ENCODE measurements at places on chromosomes 2 and 18.

GRCh38 chr2:109264595-109265328 is 135.8 kb downstream of the SH3RF3 start:
- no peak for DNase-seq

DNA sequence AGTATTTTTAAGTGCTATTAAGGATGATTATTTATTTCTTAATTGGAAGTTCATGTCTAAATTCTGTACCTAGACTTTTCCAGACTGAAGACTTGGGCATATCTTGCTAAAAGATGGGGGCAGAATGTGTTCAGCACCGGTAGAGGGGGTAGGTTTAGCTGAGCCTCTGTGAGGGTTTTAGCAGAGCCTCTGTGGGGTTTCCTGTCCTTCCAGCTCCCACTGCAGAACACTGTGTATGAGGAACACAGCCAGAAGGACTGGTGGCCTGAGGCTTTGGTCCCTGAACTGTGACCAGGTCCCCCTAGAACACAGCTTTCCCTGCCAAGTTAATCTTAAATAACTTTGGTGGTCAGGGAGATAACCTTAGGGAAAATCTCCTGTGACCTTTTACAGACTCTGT is 123.4 kb upstream of the EPC2 start:
- no peak for DNase-seq

DNA sequence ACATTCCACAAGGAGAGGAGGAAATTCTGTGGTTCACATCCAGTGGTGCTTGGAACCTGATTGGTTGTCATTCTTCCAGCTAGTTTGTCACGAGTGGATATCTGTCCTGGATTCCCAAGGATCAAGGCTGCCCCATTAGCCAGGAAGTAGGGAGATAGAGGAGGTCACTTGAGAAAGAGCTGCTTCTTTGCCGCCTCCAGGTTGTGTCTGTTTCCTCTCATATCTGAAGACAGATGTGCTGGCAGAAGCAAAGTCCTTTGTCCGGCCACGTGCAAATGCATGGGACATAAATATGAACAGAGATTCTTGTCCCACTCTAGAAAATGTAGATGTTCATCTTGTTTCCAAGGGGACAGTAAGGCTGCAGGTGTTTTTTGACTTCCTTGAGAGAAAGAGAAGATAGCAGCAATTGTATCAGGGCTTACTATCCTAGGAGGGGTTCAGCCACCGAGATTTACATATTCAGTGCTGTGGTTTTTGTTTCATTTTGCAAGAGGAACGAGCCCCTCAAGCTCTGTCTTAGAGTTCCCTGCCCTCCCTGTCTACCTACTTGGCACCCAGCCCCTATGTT is 174.4 kb downstream of the RPIA start:
- DNase-seq, result no peak

DNA sequence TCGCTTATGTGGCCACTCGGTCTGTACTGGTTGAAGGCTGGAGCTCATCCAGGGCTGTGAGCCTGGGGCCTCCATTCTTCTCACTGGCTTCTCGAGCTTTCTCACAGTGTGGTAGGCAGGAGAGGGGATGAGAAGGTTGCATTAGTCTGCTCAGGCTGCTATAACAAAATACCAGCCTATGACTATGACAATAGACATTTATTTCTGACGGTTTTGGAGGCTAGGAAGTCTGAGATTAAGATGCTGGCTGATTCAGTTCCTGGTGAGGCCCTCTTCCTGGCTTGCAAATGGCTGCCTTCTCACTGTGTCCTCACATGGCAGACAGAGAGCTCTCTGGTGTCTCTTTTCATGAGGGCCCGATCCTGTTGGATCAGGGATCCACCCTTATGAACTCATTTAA is 6.2 kb upstream of the STK25 start:
- no peak for DNase-seq

DNA sequence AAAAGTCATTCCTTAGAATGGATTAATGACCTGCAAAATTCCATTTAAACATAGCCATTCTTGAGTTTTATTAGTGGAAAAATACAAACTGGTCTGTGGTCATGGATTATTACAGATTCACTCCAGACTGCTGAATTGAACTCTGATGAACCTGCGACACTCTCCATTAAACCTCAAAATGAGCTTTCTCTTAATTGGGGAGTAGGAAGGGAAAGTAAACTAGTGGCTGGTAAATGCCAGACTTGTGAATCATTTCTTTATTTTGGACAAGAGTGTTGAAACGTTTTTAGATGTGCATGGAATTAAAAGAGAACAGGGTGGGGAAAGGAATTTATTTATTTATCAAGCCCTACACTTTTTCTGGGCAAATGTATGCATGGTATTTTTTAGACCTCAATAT is 321.2 kb upstream of the FANCL start:
- DNase-seq, result no peak

DNA sequence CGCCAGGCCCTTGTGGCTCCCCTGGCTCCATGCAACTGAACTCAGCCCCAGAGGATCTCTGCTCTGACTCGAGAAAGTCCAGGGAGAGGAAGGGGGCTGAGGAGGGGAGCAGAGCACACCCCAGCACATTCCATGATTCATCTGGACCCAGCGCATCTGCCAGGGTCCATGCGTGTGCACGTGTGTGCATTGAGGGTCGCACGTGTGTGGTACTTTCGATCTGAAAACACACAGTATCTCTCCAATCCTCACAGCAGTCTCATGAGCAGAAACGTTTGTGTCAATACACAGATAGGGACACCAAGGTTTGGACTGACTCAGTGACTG is 146.4 kb upstream of the ID2 start:
- DNase-seq, result no peak

GRCh38 chr2:98426771-98427170 is 17.9 kb upstream of the INPP4A start:
- DNase-seq, result no peak

DNA sequence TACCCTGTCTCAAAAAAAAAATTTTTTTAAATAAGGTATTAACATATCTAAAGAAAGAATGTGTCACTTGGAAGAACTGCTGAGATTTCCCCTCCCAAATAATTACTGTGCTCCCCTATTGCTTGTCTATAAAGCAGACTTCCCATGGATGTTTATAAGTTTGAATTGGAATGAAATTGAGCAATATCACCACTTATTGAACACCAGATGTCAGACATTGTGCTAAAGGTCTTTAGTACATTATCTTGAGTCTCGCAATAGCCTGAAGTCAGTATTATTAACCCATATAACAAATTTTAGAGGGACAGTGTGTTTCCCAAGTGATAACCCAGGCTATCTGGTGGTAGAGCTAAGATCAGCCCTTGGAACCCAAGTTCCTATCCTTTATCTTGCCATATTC is 102.9 kb upstream of the MSH2 start:
- no peak for DNase-seq

DNA sequence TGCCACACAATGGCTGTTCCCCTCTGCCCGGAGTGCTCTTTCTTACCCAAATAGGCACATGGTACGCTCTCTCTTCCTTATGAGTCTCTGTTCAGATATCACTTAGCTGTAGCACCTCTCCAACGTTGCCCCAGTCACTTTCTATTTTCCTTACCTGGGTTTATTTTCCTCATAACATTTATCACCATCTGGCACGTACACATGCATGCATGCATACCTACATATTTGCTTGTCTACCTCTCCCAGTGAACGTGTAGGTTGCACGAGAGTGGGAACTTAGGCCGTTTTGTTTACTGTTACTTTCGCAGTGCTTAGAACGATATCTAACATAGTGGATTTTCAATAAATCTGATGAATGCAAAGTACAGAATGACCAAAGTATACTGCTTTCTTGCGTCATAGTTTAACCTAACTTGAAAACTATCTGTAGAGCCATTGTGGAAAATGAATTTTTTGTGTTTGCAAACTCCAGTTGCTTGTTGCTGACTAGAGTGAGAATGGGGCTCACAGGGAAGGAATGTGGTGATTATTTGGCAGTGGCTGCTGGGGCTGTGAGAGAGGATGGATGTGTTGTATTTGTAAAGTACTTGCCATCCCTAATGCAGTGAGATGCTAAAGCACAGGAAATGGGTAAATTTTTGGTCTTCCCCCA is 47.1 kb downstream of the ACSL3 start:
- no peak for DNase-seq

DNA sequence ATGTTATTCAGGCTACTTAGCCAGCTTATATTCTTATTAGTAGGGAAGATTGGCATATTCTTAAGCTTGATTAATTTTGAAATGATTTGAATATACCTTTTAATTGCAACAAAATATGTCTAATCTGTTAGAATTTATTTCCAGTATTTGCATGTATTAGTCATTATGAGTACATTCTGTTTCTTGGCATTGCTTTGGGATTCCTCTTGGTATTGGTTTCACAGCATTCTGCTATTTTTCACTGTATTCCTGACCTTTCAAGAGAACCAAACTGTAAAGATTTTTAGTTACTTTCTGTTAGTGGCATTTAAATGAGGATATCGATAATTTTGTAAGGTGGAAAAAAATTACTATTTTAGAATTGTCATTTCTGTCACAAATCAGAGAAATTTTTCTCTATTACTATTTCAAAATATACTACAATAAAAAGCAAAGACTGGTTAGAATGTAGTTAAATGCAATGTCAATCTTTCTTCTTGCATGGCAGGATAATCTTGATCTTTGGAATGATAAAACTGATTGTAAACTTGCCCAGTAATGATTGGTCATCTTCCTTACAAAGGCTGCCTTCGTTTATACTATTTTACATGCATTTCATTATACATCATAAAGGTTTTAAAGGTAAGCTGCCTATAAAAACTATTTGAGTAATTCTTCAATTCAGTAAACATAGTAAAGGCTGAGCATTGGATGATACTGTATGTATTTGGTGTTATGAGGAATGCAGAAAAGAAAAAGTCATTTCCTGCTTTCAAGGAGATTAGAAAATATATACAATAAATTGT is 86.1 kb downstream of the SLC4A10 start:
- no peak for DNase-seq

DNA sequence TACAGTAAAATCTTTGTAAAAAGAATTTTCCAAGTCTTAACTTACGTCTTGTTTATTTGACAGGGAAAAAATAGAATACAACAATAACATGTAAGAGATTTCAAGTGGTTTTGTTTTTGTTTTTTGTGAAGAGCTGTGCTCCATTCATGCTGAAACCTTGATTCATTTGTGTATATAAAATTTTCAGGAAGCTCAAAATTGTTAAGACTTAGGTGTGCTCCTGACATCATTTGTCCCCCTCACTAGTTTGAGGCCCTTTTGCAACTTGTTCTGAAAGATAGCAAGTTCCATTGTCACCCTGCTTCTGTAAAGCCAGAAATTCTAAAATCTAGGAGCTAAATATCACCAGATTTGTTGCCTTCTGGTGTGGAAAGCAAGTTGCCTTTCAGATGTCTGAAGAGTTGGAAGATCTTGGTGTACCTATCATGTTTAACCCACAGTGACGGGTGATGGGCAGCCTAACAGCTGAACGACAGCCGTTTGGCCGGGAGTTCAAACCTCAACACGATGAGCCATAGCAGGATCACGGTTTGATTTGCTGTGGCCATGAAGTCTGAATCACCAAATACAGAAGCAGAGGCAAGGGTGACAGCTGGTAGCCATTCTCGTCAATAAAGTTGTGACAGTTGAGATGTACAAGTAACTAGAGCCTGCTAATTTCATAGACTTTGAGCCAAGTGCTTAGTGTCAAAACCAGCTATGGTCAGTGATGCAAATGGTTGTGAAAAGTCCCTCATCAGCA is 205.5 kb upstream of the SP5 start:
- peak; percentile 11 for DNase-seq

DNA sequence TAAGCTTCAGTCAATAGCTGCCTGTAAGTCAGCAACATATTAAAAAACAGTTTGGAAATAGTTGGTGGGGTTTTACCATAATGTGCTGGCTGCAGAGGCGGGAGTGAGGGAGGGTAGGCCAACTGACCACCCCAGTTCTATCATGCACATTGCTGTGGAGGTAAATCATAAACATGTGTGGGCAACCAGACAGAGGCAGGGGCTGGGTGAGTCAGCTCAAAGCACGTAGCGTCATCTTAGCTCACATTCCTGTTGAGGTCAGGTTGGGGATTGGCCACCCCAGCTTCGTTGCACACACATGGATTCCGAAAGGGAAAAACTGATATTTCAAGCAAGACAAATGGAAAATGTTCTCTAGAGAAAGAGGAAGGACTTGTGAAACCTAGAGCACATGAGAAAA is 19.5 kb downstream of the GPR45 start:
- no peak for DNase-seq

- DNase-seq, result no peak
Observed at GRCh38 chr2:188813857-188814256, 160.3 kb upstream of the COL3A1 start.

GRCh38 chr2:62197011-62197924 is 1.4 kb downstream of the B3GNT2 start:
- DNase-seq, result no peak

Measured in DMS 273 treated with DMSO at 0.1 percent for 48 hours (cell line).